ENCODE measurements at places on chromosomes 7 and 10.

GRCh38 chr7:144653449-144653848 lies 182.4 kb downstream of the TPK1 start:
- no peak for DNase-seq

DNA sequence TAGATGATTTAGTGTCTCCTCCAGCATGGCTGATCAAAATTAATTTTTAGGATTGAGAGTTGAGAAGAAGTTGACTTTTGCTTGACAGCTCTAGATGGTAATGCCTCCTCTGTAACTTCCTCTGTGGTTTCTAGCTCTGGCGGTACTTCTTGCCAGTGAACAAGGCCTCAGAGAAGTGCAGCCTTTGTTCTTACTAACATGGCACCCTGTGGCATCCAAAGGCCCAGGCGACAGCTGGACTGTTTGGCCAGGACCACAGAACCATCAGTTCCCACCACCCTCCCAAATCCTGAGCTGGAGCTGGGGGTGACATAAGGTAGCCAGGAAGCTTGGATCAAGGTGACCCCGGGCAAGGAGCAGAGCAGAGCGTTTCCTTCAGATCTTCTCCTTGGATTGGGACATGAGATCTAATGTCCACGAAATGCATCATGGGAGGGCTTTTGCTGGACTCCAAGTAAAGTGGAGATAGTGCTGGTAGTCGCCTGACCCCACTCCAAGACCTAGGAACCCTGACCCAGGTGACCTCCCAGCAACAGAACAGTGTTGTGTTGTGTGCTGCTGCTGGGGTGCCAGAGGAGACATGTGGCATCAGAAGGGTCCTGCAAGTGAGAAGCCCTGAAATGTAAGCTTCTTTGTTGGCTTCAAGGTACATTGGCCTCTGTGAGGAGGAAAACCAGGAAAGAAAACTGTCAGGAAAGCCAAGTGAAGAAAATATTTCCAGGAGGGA lies 41.8 kb downstream of the APBB1IP start:
- no peak for DNase-seq

DNA sequence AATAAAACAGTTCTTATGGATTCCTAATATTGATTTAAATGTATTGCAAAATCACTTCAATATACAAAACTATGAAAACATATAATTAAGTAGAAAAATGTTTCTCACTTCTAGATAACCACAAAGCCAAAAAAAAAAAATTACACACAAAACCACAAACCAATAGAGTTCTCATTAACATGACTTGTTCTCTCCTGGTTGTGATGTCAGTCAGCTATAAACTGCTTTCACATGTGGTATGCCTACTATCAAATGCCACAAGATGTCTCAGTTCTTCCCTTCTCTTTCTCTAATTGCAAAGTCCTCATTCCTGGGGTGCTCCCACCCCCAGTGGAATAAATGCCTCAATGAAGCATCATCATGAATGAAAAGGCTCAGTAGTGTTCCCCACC lies 16.6 kb downstream of the GNAI1 start:
- peak; percentile 56 for DNase-seq

- DNase-seq: no peak
Measured at GRCh38 chr7:133934977-133935330, 192.2 kb upstream of the LRGUK start.

DNA sequence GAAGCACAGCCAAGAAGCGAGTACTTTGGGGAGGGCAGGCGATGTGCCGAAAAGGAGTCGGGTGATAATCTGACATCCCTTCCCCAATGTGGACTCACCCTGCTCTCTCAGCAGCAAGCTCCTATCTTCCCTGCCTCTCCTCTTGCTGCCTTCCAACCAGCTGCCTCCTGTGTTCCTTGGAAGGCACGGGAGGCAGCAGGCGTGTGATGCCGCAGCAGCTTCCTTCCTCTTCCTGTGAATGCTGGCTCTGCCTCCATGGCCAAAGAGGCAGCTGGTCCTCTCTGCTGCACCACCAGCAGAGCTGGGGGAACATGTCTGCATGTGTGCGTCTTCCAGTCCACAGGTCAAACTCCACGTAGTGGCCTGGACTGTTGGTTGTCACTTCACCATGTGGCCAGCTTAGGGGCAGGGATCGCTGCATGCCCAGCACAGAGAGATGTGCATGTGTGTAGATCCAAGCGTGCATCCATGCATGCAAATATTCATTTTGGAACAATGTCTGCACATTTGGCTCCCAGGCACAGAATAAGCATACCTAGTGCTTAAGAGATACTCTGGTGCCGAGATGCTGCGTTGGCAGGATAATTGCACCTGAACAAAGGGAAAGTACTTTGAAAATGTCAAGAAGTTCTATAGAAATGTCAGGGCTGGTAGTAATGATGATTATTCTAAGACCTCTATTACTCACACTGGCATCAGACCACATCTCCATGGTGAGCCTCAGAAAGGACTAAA lies 499.8 kb downstream of the PLXNA4 start:
- DNase-seq: no peak

- no peak for DNase-seq
Measured at GRCh38 chr7:22808140-22808539, 14.5 kb downstream of the TOMM7 start.

DNA sequence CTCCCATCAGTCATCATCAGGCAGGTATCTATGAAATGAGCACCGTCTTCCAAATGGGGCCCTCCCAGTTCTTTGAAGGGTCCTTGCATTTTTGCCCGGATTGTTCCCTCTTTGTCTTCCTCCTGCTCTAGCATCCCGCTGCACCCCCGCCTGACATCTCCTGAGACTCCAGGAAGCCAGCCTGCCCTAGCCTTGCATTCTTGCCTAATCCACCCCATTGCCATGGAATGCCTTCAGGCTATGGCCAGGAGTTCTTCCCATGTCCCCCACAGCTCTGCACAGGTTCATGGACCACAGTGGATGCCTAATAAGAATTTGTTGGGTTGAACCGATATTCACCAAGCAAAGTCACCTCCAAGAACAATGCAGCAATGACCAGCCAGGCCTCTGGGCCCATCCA lies 62.1 kb downstream of the ZMIZ1 start:
- no peak for DNase-seq

- DNase-seq: no peak
Measured at GRCh38 chr10:27341001-27341400, 100.4 kb upstream of the ACBD5 start.

- no peak for DNase-seq
Measured at GRCh38 chr7:11505471-11505985, 326.5 kb downstream of the THSD7A start.

GRCh38 chr7:55348502-55348901 lies 16.6 kb upstream of the LANCL2 start:
- DNase-seq: peak; percentile 61

DNA sequence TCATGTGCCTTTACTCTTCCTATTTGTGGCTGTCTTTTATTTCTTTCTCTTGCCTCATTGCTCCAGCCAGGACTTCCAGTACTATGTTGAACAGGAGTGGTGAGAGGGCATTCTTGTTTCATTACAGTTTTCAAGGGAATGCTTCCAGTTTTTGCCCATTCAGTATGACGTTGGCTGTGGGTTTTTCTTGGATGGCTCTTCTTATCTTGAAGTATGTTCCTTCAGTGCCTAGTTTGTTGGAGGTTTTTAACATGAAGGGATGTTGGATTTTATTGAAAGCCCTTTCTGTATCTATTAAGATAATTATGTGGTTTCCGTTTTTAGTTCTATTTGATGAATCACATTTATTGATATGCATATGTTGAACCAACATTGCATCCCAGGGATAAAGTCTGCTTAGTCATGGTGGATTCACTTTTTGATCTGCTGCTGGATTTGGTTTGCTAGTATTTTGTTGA lies 96.8 kb downstream of the GLCCI1 start:
- peak; percentile 13 for DNase-seq

DNA sequence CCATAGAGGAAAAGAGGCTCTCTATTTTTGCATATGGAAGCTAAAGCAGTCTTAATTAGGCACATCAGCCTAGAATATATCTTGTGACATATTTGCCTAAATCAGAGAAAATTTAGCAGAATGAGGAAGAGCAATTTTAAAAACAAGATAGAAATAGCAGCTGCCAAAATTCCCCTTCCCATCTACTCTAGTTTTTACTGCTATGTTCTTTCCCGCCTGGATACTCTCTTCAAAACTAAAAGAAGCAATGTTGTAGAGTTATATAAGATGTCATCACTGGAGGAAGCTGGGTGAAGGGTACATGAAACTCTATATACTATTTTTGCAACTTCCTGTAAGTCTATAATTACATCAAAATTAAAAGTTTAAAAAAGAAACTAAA lies 87.0 kb downstream of the ARMH3 start:
- DNase-seq: no peak

DNA sequence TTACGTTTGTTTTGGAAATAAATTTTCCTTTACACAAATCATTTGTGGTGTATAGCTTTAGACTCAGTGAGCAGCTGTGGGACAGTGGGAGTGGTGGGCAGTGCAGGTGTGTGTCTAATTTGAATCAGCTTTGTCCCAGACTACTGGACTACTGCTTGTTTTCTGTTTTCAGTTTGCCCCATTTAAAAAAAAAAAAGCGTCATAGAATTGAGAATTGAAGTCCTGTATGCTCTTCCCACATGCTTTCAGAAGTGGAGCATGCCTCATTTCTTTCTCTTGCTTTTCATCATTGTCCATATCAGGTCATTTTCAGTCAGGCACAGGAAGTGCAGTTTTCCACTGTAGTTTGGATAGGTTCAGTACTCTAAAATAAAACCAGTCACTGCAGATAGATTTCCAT lies 66.1 kb downstream of the SHH start:
- no peak for DNase-seq

DNA sequence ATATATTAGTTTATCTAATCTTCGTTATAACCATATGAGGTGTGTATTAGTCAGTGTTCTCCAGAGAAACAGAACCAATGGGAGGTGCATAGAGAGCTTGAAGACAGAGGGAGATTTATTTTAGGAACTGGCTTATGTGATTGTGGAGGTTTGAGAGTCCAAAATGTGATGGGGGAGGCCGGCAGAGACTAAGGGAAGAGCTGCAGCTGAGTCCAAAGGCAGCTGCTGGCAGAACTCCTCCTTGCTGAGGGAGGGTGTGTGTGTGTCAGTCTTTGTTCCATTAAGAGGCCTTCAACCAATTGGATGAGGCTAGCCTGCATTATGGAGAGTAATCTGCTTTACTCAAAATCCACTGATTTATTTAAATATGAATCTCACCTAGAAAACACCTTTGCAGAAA lies 165.1 kb downstream of the SH3PXD2A start:
- no peak for DNase-seq

- peak; percentile 26 for DNase-seq
Measured at GRCh38 chr7:1156782-1157535, 3.0 kb downstream of the ZFAND2A start.

GRCh38 chr7:46153583-46153950 lies 232.5 kb upstream of the IGFBP3 start:
- no peak for DNase-seq

DNA sequence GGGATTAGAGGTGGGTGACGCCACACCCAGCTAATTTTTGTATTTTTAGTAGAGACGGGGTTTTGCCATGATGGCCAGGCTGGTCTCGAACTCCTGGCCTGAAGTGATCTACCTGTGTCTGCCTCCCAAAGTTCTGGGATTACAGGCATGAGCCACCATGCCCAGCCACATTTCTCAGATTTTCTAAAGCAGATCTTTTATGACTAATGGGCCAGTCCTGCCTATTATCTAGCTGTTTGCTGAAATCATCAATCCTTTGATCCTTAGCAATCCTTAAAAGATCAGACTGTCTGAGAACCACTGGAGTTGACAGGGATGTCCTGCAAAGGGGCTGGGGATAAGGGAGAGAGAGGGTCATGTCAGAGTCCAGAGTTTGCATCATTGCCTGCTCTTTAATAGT lies 21.2 kb upstream of the ABCA13 start:
- no peak for DNase-seq

- DNase-seq: peak; percentile 55
Measured at GRCh38 chr10:29669149-29669548, 34.4 kb upstream of the SVIL start.

DNA sequence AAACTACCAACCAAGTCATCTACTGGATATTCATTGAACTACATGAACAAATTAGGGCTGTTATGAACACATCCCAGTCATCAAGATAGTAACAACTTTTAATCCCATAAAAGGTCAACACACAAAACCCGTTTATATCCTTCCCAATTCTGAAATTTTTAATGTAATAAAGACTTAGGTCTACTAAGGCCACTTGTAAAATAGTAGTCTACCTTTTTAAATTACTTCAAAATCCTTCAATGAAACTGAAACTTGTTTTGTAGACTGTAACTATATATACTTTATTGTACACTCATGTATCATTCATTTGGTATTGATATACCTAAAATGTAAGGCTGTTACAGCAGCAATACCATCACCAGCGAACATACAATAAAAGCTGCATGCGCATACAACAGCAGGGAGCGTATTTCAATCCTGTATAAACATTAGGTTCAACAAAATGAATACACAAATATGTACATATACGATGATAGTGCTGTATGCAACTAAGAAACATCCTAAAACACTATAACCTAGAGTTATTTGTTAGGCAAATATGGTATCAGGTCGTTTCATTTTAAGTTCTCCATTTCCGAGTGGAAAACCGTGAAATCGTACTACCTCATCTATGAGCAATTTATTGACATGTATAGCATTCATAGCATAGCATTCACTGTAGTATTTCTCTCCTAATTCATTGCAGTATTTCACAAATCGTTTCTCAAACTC lies 973 bp downstream of the ATAD1 start:
- no peak for DNase-seq

GRCh38 chr10:92574548-92575261 lies 812 bp upstream of the IDE start:
- peak; percentile 47 for DNase-seq

DNA sequence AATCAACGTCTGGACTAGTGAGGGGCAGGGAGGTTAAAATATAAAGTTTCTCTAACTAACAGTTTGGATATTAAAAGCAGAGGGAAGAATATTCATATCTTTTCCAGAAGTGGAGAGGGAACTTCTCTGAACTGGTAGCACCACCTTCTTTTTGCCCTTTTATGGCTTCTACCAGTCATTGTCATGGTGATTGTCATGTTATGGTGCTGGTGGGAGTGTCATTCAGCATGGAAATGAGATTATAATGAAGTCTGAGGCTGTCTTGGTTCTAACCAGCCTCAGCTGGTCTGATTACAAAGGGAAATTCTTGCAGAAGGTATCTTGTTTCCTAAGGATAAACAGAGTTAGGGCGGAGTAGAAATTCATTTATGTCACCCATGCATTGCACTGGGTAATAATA lies 523.8 kb downstream of the ZWINT start:
- DNase-seq: no peak

- no peak for DNase-seq
Measured at GRCh38 chr10:30606313-30606712, 23.2 kb downstream of the LYZL2 start.

DNA sequence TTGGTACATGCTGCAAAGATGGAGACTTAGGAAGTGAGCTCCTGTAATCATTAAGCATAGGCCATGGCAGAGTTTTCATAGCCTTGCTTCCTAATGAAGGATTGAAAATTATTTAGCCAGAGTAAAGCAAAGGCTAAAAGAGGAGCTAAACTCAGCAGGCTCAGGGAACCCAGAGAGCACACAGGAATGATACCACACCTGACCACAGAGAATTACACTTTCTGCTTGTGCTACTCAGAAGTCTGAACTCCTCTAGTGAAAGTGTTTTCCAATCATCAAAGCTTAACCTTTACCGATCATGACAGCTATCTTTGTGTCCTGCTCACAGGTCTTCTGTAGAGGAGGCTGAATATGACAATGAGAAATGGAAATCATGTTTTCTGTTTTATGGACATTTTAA lies 347.7 kb downstream of the OTUD1 start:
- DNase-seq: no peak
